ENCODE measurements at places on chromosomes 5 and 9.

DNA sequence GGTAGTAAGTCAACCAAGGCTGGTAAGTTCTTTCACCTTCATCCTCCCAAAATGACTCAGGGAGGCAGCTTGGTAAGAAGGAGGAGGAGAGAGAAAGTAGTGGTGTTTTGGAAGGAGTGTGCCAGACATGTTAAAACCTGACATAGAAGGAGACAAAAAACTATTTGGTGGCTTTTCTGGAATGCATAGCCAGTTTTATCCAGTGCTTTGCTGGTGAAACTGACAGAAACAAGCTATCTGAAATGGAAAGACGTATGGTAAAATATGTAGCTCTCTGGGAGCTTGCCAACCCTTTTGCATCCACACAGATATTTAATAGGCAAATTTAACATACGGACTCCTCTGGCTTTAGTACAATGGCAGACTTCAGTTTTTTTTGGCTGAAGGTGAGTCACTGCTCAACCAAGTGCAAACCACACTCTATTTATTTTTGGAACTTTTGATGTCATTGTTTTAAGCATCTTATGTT is 45.4 kb downstream of the RAB14 start:
- no peak for DNase-seq

DNA sequence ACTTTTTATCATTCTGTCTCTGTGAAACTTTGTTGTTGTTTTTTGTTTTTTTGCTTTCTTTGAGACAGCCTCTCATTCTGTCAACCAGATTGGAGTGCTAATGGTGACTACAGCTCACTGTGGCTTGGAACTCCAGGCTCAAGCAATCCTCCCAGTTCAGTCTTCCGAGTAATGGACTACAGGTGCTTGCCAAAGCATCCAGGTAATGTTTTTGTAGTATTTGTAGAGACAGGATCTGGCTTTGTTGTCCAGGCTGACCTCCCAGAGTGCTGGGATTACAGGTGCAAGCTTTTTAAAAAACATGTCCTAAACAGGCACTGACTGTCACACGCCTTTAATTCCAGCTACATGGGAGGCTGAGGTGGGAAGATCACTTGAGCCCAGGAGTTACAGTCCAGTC is 235.1 kb downstream of the MEF2C start:
- DNase-seq, result no peak

GRCh38 chr9:72306761-72307160 is 58.2 kb downstream of the ZFAND5 start:
- peak; percentile 18 for DNase-seq

- DNase-seq, result no peak
Measured at GRCh38 chr5:170885256-170885655, 23.4 kb downstream of the RANBP17 start.

DNA sequence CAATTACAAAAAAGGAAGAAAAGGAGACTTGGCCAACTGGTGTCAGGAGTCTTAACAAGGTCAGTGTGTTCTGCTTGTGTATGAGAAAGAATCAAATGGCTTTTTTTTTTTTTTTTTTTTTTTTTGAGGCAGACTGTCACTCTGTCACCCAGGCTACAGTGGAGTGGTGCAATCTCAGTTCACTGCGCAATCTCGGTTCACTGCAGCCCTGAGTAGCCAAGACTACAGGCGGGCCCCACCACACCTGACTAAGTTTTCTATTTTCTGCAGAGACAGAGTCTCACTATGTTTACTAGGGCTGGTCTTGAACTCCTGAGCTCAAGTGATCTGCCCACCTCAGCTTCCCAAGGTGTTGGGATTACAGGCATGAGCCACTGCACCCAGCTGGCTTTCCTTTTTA is 3.1 kb upstream of the IL7R start:
- DNase-seq, result peak; percentile 37

DNA sequence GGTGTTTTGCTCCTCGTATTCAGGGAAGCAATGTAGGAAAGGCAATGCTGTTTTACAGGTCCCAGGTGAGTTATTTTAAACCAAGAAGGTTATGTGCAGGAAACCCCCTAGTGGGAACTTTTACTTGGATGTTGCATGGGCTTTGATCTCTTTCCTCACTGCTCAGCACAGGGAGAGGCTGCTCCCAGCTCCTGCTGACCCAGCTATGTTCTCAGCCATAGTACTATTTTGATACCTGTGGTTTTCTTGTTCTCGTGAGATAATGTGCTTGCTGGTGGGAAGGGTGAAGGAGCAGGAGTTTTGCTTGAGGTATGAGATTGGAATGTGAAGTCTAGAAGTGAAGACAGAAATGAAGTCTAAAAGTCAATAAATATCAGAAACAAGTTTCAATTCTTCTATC is 265.6 kb upstream of the FBXL7 start:
- no peak for DNase-seq

DNA sequence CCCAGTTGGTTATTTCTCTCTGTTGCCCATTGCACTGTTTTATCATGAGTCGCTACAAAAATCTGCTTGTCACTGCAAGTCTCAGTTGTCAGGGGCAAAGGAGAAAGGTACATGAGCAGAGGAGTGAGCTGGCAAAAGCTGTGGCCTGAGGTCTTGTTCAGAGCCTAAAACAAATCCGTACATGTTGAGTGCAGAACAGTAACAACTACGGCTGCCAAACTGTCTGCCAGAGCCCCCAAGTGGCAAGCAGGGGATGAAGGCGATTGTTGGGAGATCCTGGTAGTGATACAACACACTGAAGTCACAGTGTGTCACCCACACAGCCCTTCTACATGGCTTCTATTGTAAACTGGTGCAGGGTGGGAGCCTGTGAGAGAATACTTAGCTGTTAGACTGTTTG is 50.9 kb downstream of the BRINP1 start:
- DNase-seq, result no peak

- DNase-seq, result no peak
Measured at GRCh38 chr9:125908136-125908535, 161.0 kb downstream of the PBX3 start.

DNA sequence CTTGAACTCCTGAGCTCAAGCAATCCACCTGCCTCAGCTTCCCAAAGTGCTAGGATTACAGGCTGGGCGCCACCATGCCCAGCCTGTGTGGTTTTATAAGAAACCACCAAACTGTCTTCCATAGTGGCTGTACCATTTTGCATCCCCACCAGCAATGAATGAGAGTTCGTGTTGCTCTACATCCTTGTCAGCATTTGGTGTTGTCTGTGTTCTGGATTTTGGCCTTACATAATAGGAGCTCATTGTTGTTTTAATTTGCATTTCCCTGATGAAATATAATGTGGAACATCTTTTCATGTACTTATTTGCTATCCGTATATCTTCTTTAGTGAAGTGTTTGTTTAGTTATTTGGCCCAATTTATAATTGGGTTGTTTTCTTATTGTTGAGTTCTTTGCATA is 29.8 kb downstream of the PHF2 start:
- no peak for DNase-seq

DNA sequence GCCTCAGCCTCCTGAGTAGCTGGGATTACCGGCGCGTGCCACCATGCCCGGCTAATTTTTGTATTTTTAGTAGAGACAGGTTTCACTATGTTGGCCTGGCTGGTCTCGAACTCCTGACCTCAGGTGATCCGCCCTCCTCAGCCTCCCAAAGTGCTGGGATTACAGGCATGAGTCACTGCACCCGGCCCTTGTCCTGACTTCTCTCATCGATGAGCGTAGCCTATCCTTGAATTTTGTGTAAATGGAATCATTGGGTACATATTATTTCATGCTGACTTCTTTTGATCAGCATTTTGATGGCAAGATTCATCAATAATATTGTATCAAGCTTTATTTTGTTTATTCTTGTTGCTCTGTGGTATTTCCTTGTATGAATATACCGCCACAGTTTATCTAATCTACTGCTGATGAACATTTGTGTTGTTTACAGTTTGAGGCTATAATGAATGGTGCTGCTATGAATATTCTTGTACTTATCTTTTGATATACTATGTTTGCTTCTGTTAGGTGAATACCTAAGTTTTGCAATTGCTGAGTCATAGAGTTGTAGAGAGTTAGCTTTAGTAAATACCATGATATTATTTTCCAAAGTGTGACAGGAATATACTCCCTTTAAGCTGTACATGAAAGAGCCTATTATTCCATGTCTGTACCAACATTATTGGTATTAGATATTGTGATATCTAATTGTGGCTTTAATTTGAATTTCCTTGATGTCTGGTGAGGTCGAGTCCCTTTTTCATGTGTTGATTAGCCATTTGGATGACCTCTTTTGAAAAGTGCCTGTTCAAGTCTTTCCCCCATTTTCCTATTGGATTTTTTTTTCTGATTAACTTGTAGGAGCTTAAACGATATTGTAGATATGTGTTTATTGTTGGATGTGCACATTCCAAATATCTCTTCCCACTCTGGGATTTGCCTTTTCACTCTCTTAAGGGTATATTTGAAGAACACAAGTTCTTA is 107.5 kb downstream of the RGS3 start:
- DNase-seq, result no peak

DNA sequence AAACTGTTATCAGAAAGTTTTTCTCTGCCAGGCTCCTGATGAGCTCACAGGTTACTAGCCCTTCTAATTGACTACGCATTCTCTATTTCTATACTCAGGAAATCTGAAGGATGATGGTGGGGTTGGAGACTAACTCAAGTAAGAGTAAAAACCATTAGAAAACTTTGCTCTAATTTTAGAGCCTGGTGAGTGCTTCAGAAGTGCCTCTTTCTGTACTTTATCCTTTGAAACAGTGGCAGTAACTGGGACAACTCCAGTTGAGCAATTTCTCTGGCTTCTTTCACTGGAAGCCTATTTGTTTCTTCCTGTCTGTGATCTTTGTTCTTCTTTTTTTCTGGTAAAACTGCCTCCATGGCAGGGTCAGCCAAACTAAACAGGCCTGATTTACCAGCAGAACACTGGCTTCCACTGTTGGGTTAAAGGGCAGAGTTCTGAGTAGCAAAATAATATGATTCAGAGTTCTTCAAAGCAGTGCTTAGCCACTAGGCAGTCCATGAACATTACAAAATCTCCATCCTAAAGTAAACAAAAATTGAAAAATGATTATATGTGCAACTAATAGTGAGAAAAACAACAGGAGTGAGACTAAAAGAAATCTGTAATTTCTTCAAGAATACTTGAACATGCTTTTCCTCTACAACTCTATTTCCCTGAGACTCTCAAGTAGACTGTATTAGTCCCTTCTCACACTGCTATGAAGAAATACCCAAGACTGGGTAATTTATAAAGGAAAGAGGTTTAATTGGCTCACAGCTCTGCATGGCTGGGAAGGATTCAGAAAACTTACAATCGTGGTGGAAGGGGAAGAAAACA is 79.8 kb downstream of the MROH2B start:
- DNase-seq, result no peak

GRCh38 chr9:88503081-88503844 is 31.7 kb upstream of the NXNL2 start:
- DNase-seq, result no peak

DNA sequence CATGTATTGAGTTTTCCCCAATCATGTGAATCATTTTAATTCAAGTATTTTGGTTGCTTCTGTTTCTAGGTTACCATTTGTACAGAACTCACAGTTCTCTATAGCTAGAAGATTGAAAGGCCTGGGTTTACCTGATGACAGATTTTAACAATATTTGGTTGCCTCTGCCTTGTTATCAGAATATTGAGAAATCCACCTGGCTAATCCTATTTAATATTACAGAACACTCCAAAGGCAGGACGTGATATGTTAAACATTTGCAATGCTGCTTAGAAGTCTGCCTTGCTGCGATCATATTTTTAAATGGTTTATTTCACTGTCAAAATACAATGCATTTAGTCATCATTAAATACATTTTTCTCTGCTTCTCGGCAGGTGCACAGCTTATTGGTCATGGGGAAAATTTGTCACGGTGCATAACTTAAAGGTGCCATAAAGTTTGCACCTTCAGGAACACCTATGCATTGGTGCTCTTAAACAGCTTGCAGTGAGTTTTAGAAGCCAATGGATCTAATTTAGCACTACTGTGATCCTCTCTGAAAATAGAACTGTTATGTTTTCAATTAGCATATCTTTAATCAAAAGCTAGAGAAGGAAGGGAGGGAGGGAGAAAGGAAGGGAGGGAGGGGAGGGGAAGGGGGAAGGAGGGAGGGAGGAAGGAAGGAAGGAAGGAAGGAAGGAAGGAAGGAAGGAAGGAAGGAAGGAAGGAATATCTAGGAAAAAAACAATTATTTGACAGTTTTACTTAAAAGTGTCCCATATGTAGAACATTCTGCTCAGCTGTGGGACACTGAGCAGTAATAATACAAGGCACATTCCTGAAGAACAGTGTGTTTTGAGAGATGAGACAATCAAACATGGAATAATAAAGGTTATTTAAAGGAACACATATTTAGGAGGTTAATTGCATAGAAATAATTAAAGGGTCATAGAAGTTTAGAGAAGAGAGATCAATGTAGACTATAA is 15.5 kb upstream of the DAPK1 start:
- DNase-seq, result no peak

DNA sequence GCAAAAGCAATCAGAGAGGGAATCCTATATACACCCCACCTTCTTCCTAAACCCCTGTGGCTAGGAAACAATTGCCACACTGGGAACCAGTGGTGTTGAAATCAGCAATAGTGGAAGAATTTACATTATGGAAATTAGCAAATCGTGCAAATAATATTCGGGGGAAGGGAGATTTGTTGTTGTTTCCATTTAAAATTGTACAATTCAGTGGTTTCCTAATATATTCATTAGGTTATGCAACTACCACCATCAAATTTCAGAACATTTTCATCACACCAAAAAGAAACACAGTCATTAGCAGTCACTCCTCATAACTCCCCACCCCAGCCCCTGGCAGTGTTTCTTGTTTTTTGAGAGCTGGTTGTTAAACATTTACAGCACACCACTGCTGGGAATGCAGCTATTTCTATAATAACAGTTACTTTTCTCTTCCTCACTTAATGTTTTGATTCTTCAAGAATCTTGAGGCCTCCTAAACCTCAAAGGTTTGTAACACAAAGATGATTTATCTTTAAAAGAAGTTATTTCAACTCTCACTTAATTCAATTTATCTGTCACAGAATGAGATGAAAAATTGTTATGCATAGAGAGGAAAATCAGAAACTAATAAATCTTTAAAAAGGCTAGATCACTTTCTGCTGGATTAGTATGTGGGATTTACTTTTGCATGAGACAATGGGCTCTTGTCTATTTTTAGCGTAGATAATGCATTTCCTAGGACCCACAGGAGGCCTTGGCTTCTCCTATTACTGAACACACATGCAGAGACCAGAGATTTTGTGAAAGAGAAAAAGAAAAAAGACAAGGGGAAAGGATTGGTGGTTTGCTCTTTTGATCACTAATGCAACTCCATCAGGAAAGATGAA is 91.8 kb upstream of the DAPK1 start:
- peak; percentile 49 for DNase-seq

GRCh38 chr5:122015471-122015870 is 53.7 kb downstream of the SRFBP1 start:
- DNase-seq, result no peak

DNA sequence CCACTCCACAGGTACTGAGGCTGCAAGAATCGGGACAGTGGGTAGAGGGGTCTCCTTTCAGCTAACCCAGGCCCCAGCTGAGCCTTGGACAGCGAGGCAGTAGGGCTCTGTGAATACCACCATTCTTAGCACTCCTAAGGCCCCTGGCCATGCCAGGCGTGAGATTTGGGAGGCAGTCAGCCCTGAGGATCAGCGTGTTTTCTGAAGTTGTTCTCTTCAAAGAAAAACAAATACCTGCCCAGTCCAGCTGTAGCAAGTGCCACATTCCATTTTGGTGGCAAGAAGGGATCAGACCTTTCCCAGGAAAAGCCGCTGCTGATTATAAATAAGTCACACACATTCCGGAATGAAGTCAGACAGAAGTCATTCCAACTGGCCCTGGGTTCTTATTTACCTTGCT is 47.8 kb downstream of the RALGPS1 start:
- no peak for DNase-seq

- DNase-seq, result no peak
Measured at GRCh38 chr9:78573669-78574068, 276.7 kb downstream of the PSAT1 start.

GRCh38 chr5:134490925-134491271 is 34.6 kb upstream of the JADE2 start:
- no peak for DNase-seq
